SJCRH30 (cell line): ENCODE measurements at places on chromosomes 1 and 21. TPM values are rescaled to one million over a fixed set of nuclear protein-coding genes. Genes with fewer than 3 reads are reported as not detected.

GRCh38 chr1:22457345-22457744 is 5.7 kb downstream of the ZBTB40 start:
- DNase-seq = no peak

DNA sequence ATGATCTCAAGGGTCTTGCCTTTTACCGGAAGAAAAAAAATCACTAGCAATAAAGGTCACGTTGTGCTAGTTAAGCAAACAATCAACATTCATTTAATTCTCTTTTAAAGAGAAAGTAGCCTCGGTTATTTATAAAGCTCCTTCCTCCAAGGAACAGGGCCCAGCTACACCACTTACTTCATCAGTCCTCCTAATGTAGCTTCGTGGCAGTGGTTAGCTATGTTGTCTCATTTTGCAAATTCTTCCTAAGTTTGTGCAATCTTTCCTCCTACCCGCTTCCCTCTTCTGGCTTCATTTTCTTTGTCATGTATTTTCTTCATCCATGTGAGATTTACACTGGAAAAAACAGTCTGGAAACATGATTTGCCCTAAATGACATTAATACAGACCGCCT is 554.2 kb downstream of the NUF2 start:
- no peak for DNase-seq

DNA sequence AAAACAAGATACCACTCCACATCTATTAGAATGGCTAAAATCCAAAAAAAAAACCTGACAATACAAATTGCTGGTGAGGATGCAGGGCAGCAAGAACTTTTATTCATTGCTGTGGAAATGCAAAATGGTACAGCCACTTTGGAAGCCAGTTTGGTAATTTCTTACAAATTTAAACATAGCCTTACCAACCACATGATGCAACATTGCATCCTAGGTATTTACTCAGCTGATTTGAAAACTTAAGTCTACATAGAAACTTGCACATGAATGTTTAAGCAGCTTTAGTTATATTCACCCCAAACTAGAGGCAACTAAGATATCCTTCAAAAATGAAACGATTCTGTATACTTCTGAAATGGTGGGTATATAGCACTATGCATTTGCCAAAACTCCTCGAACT is 178.8 kb upstream of the PDE4B start:
- DNase-seq = no peak

- DNase-seq = no peak
Measured at GRCh38 chr1:108089477-108089876, 110.7 kb downstream of the SLC25A24 start.

DNA sequence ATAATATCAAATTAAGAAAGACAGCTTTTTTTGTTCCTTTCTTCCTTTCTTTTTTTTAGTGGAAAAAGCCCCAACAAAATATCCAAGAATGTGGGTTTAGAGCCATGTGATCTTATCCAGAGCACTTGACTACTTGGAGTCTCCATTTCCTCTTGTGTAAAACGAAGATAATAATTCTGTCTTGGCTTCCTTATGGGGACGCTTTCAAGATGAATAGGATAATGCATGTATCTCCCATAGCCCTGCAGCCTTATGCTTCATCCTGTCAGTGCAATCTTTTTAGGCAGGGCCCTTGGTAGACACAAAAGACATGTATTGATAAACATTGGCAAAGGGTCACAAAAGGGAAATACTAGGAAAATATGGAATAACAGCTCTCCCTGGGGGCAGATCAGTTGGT is 34.8 kb downstream of the ZBTB18 start:
- no peak for DNase-seq

DNA sequence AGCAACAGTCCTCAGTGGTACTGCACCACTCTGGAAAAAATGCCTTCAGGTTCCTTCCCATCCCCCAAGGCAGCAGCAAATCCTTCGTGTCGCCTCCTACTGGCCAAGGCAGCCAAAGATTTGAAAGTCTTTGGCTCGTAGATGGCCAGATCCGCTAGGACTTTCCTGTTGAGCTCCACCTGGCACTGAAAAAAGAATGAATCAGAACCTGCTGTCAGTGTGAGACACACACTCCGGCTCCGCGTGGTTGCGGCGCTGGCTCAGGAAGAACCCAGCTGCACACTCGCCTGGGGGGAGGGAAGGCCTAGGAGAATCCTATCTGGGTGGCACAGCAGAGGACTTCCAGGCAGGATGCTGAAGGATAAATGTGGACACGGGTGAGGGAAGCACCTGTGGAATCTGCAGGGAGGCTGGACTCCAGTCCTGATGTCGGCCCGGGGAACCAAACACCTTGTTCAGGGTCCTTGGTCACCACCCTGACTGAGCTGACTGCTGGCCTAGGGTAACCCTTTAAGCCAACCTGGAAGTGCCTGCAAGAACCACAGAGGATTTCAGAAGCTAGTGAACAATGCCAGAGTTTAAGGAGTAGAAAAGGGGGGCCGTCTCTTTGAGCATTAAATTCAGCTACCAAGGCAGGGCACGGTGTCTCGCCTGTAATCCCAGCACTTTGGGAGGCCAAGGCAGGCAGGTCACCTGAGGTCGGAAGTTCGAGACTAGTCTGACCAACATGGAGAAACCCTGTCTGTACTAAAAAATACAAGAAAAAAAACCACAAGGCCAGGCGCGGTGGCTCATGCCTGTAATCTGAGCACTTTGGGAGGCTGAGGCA is 3.2 kb upstream of the CCNL2 start:
- DNase-seq = peak; percentile 71

DNA sequence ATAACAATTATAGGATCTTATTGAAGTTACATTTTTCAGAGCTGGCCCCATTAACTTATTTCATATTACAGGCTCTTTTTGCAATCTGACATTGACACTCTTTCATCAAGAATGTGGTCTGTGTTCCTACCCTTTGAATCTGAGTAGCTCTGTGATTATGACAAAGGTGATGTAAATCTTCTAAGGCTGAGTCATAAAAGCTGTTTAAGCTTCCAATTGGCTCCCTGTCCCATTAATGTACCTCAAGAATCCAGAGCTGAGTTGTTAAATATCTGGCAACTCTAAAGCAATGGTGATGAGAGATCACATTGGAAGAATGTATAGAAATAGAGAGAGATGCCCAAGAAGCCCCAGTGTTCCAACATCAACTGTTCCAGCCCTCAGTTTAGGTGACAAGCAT is 178.5 kb upstream of the DEPDC1 start:
- DNase-seq = no peak

- DNase-seq = no peak
Measured at GRCh38 chr1:160040476-160040875, 8.7 kb upstream of the PIGM start.

GRCh38 chr1:179105393-179105792 is 23.5 kb downstream of the TOR3A start:
- DNase-seq = no peak

- DNase-seq = no peak
Measured at GRCh38 chr1:8392522-8392921, 74.6 kb downstream of the SLC45A1 start.

- no peak for DNase-seq
Measured at GRCh38 chr1:51661081-51661518, 44.2 kb downstream of the OSBPL9 start.

DNA sequence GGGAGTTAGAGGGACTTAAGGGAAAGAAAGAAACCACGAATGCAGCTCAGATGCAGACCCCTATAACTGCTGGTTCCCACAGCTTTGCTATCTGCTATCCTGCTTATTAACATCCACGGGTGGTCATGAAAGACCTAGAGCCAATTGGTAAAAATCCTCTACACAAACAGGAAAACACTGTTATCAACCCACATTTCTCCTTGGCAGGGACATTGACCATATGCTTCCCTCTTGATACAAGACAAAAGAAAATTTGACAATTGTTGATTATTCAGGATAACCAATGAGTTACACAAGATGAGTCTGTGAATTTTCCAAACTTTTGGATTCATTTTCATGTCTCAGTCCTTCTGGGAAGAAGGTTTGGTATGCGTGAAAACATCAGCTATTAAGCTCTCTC is 90.4 kb downstream of the TIAM1 start:
- no peak for DNase-seq

- peak; percentile 95 for DNase-seq
Measured at GRCh38 chr1:201538612-201539551, at the start of gene NAV1. TSS of gene NAV1 (plus strand) at chr1:201539127. CDS start at chr1:201622885, 83,758 bp downstream.

- DNase-seq = peak; percentile 87
Measured at GRCh38 chr1:59543211-59543668, 246.3 kb downstream of the FGGY start.

DNA sequence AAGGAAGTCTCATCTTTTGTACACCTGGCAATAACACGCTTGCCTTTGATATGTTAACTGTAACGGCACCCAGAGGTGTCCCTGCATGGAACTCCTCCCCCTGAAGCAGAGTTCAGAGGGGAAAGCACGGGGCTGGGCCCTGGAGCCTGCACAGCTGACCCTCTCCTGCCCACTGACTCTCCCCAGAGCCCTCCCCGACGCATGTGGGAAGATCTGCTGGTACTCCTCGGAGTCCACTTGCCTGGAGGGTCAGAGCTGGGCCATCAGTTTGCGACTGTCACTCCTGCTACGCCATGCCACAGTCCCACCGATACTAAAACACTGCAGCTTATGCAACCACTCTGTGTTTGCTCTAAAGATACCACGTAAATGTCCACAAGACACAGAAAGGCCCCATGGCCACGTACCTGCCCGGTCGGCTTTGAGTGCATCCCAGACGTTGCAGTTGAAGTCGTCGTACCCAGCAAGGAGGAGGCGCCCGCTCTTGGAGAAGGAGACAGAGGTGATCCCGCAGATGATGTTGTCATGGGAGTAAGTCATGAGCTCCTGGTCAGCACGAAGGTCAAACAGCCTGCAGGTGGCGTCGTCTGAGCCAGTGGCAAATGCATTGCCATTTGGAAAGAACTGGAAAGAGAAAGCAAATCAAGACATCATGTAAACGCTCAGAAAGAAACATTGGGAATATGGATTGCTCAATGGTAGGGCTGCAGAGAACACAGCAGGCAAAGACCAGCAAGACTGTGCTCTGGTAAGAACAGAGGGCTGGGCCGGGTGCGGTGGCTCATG is 10.6 kb upstream of the NADK start:
- no peak for DNase-seq

DNA sequence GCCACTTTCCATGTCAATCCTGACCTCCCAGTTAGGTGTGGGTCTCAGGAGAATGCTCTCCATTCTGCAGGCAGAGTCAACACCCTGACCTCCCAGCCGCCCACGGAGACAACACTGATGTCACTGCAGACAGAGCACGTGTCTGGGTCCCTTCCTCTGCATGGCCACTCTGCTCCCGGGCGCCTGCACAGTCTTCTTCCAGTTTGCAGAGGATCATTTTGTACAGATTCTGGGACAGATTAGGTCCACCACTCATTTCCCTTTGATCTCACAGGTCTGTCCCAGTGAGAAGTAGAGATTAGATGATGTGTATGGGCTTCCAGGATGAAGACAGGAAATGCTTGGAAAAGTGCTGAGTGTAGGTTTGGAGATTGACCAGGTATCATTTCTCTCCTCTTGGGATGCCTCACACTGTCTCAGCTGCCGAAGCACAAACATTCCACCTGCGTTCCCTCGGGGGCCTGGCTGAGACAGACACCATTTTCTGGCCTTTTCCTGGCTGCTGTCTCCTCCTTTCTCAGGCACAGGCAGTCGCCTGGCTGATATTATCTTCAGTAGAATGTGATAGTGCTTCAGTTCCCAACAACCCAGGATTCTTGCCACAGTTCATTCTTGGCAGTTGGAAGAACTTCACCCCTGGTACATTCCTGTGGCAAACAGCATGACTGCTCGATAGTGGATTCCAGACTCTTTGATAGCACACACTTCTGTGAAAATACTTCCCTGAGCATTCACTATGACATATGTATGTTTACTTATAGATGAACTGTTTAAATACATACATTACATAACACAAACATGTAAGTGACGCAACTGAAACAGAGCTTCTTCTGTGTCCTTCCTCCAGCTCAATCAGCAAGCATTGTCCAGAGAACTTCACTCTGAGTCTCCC is 7.9 kb downstream of the MYBPHL start:
- DNase-seq = peak; percentile 69

DNA sequence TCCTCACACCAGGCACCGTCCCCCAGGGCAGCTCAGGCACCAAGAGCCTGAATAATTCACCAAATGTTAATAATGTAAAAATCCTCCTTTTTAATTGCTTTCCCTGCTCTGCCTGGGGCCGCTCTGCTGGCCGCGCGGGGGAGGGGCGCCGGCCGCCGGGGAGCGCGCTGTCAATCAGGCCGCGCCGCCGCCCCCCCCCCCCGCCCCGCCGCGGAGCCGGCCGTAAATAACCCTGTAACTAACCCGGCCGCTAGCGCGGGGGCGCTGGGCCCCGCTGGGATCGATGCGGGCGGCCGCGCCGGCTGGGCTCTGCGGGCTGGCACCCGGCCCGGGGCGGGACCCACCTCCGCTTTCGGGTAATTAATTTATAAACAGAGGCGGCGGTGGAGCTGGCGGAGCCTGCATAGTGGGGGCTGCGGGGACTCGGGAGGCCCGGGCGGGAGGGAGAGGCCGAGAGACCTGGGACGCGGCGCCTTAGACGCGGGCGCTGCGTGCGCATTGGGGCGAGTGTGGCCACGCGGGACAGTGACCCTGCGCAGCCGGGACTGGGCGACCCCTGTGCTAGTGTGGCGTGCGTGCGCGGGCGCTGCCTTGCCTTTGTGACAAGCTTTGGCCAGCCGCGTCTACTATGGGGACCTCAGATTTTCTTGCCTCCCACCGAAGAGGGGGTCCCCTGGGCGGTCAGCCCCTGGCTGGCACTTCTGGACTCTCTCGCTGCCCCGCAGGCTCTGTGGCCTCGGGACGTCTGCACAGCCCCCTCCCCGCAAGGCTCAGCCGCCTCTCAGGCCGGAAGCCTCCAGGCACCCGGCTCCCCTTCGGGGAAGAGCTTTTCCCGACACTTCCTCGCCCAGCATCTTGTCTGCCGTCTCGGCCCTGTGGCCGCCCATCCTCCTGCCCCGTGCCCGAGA is 16.6 kb downstream of the SAMD11 start:
- peak; percentile 87 for DNase-seq

DNA sequence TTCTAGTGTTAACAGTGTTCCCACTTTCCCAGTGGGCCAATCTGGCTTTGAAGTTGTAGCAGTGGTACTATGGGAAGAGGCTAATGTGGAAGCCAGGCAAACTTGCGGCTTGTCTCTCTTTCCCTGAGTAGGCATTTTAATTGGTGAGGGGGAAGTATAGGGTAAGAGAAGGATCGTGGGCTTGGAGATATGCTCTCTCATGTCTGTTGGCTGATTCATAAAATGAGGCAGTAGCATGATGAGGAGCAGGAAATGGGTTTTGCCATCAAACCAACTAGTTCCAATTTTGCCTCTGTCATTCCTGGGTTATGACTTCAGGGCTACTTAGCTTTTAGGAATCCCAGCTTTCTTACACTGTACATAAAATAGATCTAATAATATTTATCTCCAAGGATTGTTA is 12.1 kb downstream of the C8A start:
- DNase-seq = no peak

PIK3R3 gene
- total RNA-seq = 19.5 and 23.5 TPM in 2 replicates

TRAF3IP3 gene
- total RNA-seq = 0.06 TPM in 1 of 2 replicates, not detected in the other

HES2 gene
- not detected in 2 replicates for total RNA-seq

GBP7 gene
- total RNA-seq = not detected in 2 replicates

CDK18 gene
- total RNA-seq = 1.1 and 2.1 TPM in 2 replicates

HMCN1 gene
- 31.0 and 37.6 TPM in 2 replicates for total RNA-seq

FCRL6 gene
- not detected in 2 replicates for total RNA-seq

ADAMTS4 gene
- 9.6 and 11.0 TPM in 2 replicates for total RNA-seq

CFAP107 gene
- total RNA-seq = not detected in 2 replicates
